HS-27A (cell line): ENCODE measurements at places on chromosomes 3 and 15.

GRCh38 chr3:65793495-65794200 lies 245.1 kb downstream of the MAGI1 start:
- DNase-seq, result no peak

DNA sequence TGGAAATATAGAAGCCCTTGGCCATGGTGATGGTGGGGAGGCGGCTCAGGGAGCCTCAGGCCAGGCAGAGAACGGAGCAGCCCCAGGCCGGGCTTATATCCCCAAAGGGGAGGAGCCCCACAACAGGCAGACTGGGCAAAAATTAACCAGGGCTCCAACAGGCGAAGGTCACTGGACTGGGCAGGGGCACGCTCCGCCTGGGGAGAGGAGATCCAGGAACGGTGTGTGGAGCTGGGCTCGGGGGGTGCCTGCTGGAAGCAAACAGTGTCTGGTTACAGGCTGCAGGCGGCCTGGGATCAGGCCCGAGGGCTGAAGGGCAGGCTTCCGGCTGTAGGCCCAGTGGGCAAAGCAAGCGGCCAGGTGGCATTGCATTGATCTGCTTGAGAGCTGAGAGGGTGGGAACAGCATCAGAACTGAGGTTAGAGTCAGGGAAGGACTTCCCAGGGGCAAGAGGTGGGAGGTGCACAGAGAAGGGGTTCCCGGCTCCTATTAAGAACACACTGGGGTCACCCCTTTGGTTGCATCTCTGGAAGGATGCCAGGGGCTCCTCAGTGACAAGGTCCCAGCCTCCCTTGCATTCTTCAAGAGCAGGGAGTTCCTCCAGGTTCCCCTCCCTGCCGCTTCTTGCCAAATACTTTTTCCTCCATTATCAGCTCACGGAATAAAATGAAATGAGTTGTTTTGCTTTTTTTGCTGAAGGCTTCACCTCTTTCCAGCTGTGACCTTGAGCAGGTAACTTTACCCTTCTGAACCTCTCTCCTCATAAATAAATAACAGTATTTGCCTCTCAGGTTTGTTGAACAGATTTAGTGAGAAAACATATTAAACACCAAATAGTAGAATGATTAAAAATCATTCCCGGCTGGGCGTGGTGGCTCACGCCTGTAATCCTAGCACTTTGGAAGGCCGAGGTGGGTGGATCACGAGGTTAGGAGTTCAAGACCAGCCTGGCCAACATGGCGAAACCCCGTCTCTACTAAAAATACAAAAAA lies 7.8 kb downstream of the ANPEP start:
- no peak for DNase-seq

DNA sequence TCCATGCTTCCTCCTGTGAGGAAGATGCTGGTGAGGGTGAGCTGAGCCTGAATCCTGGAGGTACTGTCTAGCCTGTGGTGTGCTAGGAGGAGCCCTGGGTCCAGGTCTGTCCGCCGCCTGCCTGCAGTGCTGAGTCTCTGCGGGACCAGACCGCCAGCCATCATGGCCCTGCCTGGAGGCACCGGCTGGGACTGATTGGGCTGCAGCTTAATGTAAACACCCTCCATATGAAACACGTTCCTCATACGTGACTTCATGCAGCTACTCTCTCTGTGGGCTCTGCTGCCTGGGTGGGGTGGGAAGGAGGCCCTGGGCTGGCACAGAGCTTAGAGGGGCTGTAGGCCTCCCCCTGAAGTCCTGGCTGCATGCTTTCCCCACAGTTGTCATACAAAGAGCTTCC lies 67.4 kb downstream of the FBLN2 start:
- DNase-seq, result no peak

DNA sequence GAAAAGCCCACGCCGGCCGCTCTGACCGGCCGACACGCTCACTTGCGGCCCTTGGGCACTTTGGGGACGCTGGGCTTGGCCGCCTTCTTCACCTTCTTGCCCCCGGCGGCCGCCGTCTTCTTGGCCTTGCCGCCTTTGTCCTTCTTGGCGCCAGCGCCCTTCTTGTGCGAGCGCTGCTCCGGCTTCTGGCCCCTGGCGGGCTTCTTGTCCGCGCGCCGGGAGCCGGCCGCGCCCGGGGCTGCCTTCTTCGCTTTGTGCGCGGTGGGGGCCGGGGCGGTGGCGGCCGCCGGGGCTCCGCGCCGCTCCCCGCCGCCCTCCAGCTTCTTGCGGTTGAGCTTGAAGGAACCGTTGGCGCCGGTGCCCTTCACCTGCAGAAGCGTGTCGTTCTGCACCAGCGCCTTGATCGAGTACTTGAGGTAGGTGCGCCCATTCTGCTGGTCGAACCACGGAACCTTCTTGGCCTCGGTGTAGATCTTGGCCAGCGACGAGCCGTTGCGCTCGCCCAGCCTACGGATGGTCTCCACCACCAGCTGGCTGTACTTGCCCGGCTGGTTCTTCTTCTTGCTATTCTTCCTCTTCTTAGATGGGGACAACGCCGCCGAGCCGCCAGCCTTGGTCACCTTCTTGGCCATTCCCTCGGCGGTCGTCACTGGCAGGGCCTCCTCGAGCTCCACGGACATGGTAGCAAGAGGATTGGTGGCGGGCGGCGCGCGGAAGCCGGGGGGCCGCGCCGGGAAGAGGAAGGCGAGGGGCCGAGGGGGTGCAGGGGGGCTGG lies 36.7 kb downstream of the HMCES start:
- DNase-seq, result no peak

DNA sequence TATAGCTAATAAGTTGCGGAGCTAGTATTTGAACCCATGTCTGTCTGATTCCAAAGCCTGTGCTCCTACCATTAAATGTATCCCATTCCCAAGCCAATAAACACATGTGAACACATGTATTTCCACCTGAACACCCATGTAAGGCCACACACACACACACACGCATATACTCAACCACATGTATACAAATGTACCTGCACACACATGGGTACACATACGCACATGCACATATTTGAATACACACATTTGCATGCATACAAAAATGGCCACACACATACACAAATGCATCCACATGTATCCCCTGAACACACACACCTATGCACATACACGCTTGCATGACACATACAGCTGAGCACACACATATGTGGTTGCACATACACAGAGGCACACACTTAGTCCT lies 5.4 kb upstream of the MRPS22 start:
- DNase-seq, result no peak

DNA sequence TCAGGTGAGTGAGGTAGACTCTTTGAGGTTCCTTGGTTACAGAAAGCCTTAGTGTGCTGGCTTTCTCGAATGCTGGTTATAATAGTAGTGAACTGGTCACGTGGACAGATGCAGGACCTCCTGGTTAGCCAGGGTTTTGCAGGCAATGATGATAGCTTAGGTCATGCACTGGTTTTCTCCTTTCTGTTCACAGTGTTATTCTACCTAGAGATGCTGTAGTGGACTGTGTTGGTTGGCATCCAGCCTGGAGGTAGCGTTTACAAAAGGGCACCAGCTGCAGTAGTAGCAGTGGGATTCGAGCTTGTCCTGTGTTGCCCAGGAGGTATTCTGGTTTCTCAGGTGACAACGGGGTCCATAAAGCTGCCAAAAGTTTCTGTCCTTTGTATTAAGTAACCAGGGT lies 27.0 kb downstream of the PCCB start:
- DNase-seq, result no peak

- DNase-seq, result no peak
Measured at GRCh38 chr15:40042791-40043320, 3.9 kb upstream of the SRP14 start.

GRCh38 chr15:62088353-62088693 lies 21.5 kb downstream of the C2CD4A start:
- DNase-seq, result no peak

DNA sequence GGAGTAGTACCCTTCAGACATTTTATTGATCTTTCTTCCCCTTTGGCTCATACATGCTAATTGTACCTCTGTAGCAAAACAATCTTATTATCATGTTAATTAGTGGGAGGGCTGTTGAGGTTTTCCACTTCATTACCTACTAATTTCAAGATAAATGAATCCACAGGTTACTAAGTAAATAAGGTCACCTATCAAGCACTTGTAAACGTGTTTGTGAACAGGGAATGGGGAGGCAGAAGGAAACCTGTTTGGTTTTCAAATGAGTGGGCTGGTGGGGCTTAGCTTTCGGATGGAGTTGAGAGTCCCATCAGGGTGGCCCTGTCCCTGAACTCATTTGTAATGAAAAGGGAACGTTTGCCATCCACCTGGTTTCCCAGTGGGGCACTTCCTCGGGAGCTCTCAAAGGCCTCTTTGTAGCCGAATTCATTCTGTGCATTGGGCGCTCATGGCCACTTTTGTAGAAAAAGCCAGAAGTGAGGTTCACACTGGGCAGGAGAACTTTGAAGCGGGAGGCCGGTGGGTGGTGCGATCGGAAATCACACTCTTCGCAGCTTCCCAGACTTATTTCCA lies 419.8 kb upstream of the NR2F2 start:
- no peak for DNase-seq

DNA sequence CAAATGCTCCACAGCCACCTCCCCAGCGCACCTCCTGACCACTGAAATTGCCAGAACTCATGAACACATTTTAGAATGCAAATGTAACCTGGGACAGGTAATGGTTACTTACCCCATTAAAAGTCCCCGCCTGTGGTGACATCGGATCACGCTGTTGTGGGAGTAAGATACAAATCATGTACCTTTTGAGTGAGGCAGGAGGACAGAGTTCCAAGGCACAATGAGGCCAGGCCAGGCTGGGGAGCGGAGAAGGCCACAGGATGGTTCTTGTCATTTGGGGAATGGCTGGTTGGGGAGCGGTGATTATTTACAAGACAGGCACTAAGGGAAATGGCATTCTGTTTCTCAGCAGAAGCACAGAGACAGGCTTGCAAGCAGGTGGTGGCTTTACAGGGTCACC lies 490.0 kb downstream of the EDEM1 start:
- no peak for DNase-seq

GRCh38 chr3:190048932-190049441 lies 71.7 kb downstream of the P3H2 start:
- DNase-seq, result no peak

DNA sequence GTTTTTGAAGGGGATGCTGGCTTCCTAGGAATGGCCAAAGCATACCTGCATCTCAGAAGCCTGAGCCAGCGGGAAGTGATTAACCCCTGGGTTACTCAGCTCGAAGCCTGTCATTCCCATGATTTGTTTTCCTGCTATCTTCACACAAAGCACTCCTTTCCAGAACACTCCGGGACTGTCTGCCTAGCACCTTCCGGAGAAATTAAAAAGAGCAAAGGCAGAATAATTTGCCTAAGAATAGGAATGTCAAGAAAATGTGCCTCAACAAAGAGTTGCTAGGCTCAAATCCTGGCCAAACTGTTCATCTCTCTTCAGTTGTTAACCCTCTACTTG lies 34.1 kb downstream of the TPM1 start:
- DNase-seq, result no peak

DNA sequence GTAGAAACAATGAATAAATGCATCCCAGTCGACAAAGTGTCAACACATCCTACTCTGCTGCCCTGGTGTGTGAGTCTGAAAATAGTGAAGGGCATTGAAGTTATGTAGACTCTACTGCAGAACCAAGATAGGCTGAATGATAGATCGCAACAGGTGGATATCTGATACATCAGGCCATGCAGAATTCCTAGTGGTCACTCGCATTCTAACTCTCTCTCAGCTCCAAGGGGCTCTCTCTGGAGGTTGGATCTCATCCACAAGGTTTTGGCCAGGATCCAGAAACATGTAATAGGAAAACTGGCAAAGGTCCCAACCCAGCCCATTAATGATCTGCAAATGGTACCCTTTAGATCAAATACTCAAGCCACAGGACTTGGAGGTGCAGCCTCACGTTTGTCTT lies 514.1 kb downstream of the MAGI1 start:
- no peak for DNase-seq

DNA sequence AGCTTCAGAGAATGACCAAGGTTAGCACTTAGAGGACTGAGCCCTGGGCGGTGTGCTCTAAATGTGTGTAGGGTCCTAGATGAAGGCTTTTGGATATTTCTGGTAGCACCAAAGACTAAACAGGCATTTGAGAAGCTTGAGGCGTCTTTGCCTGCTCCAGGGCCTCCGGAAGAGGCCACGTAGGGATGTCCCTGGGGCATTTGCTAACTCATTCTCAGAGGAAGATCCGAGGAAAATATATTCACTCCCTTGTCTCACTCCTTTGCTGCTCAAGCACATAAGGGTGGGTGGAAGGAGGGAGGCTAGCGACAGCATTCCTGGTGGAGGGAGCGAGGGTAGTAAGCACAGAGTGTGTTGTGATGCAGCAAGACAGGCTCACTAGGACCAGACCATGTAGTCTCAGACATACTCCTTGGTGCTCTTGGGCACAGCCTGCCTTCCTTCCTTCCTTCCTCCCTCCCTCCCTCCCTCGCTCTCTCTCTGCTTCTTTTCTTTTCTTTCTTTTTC lies 38.5 kb upstream of the XCR1 start:
- DNase-seq, result no peak
